ENCODE measurements at places on chromosomes 5 and 9.

DNA sequence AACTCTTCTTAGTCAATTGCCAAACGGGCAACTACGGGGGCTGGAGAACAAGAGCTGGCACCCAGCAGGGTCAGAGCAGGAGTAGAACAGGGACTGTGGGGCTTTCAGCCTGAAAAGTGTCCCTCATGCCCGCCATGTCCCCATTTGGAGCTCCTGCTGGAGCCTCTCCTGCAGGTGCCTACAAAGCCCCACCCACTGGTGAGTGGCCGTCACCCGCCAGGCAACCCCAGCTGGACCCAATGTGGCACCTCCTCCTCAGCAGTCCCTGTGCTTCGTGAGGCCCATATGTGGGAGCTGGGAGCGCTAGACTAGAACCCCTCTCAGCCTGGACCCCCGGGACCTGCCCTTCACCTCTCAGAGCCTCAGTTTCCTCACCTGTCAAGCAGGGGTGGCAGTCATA, 40.9 kb downstream of the VAV2 start:
- DNase-seq = no peak

DNA sequence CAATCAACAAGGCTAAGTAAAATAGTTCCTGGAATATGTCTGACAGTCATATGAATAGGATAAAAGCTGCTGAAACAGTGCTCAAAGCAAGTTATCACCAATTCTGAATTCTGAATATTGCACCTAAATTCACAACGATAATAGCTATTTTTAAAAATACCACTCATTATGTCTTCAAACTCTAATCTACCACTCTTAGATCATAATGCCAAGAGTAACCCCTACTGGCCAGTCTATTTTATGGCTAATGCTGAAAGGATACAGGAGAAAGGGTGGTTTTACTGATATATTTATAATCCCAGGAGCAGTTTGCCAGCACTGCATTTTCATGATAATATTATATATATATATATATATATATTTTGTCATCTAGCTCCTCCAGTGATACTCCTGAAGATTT, 232.8 kb downstream of the PDE4D start:
- DNase-seq = no peak

DNA sequence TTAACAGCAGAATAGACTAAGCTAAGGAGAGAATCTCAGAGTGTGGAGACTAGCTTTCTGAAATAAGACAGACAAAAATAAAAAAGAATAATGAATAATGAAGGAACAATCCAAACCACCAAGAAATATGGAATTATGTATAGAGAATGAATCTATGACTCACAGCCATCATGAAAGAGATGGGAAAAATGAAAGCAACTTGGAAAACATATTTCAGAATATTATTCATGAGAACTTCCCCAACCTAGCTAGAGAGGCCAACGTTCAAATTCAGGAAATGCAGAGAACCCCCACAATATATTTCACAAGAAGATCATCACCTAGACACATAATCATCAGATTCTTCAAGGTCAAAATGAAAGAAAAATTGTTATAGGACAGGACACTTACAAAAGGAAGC, 349.0 kb upstream of the MPDZ start:
- no peak for DNase-seq

DNA sequence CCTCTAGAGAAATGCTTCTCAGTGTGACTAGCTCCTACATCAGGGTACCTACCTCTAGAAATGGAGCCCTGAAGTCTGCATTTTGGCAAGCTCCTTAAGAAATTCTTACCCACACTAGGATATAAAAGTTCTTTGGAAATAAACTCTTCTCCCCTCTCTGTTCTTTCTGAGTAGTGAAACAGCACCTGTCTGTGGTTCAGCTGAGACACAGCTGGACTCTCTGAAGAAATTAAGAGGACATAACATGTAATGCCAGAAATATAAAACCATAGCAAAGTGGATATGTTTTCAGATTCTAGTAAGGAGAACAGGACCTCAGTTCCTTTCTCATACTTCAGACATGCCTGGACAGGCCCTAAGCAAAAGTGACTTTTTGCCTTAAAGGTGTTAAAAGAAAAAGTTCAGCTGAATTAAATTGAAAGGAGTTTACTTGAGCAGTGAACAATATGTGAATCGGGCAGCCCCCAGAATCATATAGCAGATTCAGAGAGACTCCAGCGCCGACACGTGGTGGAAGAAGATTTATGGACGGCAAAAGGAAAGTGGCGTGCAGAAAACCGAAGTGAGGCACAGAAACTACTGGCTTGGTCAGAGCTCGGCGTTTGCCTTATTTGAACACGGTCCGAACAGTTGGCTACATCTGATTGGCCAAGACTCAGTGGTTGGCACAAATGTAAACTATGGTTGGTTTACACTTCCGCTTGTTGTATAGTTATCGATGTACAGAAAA, 64.5 kb downstream of the PRKACG start:
- no peak for DNase-seq

DNA sequence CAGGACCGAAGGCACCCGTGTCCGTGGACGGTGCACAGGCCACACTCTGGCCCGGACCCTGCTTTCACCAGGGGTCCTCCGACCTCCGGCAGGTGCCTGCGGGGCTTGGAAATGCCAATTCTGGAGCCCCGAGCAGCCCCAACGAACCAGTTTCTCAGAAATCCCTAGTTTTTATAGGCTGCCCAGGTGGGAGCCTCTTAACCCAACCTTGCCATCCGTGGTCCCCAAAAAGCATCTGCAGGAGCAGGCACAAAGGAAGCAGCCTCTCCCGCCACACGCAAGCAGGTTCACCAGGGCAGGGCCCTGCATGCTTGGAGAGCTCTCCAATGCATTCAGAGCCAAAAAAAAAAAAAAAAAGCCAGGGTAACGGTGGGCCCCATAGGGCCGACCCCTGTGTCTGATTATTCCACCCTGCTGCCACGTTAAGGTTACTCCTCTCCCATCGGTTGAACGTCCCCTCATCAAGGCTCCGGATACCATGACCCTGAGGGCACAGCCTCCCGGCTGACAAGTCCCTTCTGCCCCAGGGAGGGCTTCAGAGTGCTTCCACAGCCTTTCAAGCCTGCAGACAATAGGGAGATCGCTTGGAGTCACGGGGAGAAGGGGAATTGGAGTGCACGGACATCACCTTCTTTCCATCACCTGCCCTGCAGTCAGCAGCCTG, 796 bp upstream of the TPRN start:
- no peak for DNase-seq

- DNase-seq = no peak
Measured at GRCh38 chr5:147751156-147751830, 31.2 kb downstream of the JAKMIP2 start.

- no peak for DNase-seq
Measured at GRCh38 chr5:7970816-7971215, 101.9 kb downstream of the MTRR start.

- DNase-seq = no peak
Measured at GRCh38 chr5:78888580-78889368, 96.3 kb downstream of the ARSB start.

DNA sequence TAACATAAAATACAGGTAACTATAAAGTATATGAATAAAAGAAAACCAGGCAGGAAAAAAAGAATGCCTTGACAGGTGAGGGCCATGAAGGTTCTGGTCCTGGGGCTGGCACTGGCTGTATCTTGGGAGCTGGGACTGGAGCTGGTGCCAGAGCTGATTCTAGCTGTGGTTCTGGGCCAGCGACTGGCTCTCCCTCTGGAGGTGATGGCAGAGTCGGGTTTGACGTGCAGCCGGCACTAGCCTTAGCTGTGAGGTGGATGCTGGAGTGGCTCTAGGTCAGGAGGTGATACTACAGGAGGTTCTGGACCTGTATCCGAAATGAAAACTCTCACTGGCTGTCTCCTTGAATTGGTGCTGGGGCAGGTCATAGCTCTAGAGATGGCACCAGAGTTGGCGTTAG, 22.3 kb downstream of the OBP2B start:
- DNase-seq = no peak

- no peak for DNase-seq
Measured at GRCh38 chr5:124315741-124316415, 430.6 kb downstream of the ZNF608 start.

GRCh38 chr5:168972731-168973130, 328.2 kb downstream of the SLIT3 start:
- DNase-seq = no peak

DNA sequence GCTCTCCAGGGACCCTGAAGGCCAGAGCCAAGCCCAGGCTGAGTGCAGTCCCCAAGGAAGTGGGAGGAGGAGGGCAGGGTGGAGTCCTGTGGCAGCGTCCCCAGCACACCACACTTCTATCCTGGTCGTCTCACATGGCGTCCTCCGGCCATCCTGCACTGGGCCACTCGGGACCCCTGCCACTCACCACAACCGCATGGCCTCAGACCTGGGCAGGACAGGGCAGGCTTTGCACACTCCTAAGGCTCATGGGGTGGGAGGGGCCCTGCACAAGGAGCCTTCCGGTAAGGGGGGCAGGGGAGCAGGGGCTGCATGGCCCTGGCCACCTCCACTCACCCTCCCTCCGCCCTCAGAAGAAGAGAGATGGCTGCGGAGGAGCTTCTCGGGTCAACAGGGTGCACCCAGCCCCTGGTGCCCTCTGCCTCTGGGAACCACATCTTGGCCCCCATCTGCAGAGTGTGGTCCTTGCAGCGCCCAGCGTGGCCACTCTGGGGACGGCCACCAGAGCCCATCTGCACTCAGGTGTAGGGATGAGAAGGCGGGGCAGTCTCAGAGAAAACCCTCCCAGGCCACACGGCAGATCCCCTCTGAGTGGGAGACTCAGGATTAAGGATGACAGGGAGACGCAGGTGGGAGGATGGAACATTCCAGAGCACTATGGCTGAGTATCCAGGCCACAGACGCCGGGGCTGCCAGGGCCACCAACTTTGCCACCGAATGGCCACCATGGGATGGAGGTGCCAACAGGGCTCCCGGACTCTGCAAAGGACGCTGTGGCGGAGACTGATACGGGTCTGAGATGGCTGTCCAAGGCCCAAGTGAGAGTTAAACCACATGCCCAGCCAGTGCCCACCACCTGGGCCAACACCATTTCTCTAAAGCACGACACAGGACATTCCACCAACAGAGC, 7.6 kb downstream of the TPPP start:
- DNase-seq = no peak

DNA sequence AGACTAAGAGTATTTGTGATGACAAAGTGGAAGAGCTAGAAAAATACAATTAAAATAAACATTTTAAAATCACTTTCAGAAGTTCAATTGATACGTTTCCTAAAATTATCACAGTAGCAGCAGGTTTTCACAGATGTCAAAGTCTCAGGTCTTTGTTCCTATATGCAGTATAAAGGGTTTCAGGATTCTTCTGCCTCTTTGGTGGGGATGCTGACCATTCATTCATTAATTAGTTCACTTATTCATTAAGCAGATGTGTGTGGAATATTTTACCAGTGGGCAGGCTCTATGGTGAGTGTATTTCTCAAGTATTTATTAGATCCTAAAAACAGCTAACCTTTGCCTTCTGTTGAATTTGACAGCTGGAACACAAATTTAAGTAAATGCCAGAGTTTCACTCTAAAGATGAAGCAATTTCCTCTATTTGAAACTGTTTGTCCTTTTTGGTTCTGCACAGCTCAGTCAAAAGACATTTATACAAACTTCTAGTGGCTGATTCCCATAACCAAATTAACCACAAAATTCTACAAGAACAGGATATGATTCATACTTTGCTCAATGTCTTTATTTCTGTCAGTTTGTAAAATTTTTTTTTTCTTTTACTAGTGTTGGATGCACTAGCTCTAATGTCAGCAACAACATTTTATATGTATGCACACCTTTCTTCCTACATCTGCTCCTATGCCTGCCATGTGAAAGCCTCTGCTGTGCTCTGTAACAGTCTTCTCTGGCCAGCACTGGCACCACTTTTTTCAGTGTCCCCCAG, 75.9 kb upstream of the PRR16 start:
- no peak for DNase-seq

DNA sequence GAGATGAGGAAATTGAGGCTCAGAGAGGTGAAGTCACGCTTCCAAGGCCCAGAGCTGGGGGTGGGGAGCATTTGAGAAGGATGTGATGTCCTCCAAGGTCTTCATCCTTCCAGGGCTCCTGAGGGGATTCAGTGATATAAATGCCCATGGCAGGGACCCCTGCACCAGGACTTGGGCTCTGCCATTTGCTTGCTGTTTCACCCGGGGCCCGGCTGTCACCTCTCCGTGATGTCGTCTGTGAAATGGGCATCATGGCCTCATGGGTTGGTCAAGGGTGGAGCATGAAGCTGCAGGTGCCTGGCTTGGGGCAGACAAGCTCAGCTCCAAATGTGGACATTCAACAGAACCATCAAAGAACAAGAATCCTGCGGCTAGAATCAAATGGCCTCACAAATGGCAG, 253.1 kb downstream of the PBX3 start:
- no peak for DNase-seq

- DNase-seq = no peak
Measured at GRCh38 chr5:160231783-160232342, 2.6 kb downstream of the FABP6 start.

- DNase-seq = peak; percentile 43
Measured at GRCh38 chr5:132070460-132071337, 2.9 kb upstream of the CSF2 start.

GRCh38 chr5:143916451-143916850, 104.5 kb downstream of the HMHB1 start:
- DNase-seq = no peak

DNA sequence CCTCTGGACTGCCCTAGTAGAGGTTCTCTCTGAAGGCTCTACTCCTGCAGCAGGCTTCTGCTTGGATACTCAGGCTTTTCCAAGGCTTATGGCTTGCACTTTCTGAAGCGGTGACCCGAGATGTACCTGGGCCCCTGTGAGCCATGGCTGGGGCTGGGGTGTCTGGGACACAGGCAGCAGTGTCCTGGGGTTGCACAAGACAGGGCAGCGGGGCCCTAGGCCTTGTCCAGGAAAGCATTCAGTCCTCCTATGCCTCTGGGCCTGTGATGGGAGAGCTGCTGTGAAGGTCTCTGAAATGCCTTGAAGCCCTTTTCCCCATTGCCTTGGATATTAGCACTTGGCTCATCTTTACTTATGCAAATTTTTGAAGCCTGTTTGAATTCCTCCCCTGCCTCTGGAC, 192.2 kb downstream of the YTHDC2 start:
- DNase-seq = no peak

DNA sequence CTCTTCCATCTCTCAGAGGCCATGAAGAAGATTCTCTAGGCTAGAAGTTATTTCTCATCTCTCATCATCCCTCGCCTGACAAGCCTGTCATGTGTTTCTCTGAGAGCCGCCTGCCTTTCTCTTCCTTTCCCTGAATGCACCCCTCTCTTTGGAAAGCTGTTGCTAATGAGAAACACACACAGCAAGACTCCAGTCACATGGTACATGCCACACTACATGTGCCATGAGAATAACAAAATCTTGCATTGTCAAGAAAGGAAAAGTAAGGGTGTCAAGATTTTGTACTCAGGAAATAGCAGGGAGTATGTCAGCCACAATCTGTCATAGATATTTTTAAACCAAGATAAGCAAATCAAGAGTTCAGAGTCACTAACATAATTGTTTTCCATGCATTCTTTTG, 8.9 kb downstream of the AGXT2 start:
- DNase-seq = no peak

GRCh38 chr5:170357955-170358444, 31.2 kb downstream of the KCNMB1 start:
- no peak for DNase-seq

DNA sequence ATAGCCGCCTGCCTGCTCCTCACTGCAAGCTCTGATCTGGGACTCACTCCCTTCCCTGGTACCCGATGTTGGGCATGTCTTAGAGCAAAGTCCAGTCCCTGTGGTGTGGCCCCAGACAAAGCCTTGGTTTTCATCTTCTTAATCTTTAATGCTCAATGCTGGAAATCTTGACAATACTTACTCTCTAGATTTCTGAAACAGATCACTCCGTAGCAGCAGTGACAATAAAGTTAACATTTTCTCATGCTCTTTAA, 260.2 kb upstream of the IRX2 start:
- DNase-seq = no peak

Data from activated CD4-positive, alpha-beta T cell treated with anti-CD3 and anti-CD28 coated beads, Interleukin-2, amount 50 U/mL, for 4 hours (primary cell).